ENCODE measurements at places on chromosomes 11 and 22. TPM values are rescaled to one million over a fixed set of nuclear protein-coding genes. Genes with fewer than 3 reads are reported as not detected.
A peak's percentile ranks its signal among the peaks of the same experiment; 100 is the strongest.

The PDGFB gene
- total RNA-seq: 0.37 TPM

DNA sequence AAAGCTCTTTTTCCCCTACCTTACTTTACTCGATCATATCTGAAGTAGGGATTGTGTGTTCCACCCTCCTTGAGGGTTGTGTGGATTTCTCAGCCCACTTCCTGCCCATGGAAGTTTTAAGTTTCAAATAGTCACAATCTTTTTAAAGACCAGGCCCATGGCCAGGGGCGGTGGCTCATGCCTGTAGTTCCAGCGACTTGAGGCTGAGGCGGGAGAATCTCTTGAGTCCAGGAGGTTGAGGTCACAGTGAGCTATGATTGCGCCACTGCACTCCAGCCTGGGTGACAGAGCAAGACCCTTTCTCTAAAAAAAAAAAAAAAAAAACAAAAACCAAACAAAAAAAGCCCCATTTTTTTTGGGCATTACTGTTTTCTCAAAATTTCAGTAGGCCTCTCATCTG, 36.3 kb upstream of the LRRC10B start:
- no peak for DNase-seq

- no peak for DNase-seq
Observed at GRCh38 chr11:76672431-76673175, 2.1 kb upstream of the LRRC32 start.

DNA sequence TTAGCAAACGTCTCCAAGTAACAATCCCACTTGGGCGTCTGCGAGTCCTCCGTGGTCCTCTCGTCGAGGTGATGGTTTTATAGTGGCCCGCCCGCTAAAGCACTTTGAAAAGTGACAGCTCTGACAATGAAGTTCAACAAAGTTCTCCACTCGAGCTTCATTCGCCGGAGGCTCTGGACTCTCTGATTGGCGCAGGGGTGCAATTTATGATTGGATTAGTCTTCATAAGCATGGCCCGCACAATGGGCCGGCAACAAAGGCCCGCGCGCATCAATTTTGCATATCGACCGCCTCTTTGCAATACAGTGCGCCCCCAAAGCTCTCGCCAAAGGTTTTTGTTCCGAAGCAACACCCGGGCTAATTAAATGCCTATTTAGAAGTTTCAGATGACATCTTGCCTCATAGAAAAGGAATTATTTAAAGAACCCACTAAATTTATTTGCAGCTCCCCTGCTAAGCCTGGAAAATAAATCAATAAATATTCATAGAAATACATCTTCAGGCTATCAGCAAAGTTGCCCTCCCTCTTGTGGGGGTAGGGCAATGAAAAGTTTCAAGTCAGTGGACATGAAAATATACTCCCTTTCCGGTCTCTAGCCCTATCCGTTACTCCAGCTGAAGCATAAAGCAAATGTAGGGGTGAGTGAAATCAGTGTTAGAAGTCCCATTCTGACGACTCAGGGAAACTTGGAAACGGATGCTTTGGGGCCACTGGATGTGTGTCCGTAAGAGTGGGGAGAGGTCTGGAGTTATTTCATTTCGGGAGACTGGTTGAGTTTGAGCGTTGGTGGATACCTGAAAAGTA, at the start of gene DBX1:
DBX1 (minus strand) TSS at position 51 of the 805 bp plus-strand sequence. CDS start 151 bp downstream, outside the sequence.
- no peak for DNase-seq

DNA sequence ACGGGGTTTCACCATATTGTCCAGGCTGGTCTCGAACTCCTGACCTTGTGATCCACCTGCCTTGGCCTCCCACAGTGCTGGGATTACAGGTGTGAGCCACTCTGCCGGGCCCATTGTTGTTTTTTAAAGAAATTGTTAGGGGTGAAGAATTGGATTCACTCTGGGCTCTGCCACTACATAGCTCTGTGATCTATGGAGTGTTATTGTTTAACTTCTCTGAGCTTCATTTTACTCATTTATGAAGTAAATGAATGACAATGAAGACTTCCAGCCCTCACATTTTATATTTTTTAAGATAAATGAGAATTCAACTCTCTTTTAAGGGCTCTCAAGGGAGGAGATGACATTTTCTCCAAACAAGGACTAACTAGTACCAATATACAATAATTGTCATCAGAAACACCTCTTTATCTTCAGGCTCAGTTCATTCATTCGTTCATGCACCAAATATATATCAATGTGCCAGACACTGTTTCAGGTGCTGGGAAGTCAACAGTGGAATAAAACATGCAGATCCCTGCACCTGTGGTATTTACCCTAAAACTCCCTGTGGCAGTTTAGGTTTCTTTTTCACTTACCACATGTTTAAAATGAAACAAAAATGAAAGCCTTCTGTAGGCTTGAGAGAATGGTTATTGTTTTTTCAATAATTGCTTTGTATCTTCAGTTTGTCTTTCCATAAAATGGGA, 23.5 kb upstream of the GRAMD1B start:
- no peak for DNase-seq

GRCh38 chr11:1310318-1310687, 871 bp upstream of the TOLLIP start:
- no peak for DNase-seq

DNA sequence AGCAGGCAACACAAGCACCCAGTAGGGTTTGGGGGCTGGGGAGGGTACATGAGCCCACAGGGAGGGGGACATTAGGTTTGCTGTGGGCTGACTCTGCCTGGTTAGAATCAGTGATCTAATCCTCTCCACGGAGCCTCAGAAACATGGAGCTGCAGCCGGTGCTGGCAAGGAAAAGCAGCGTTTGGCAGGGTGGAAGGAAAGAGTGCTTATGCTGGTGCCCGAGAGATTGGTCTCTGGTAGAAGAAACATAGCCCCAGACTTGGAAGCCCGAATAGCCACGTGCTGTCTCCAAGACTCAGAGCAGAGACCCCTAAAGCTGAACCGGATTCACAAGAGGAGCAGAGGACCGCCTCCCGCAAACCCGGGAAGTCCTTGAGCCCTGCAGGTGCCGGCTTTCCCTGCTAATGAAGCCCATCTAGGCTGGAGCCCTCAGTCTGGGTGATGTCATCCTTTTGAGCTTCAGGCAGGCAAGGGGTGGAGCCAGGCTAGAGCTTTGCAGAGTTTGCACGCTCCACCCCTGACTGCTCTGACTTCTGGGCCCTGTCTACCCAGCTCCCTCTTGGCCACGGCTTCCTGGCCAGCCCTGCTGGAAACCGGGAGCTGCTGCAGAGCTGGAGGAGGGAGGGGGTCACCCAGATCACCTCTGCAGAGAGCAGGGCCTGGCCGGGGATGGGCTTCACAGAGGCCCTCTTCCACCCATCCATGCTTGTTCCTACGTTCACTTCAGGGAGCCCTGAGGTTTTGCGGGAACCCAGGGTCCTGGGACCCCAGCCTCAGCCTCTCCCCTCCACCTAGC, 35.0 kb upstream of the JAM3 start:
- DNase-seq: peak; percentile 86

DNA sequence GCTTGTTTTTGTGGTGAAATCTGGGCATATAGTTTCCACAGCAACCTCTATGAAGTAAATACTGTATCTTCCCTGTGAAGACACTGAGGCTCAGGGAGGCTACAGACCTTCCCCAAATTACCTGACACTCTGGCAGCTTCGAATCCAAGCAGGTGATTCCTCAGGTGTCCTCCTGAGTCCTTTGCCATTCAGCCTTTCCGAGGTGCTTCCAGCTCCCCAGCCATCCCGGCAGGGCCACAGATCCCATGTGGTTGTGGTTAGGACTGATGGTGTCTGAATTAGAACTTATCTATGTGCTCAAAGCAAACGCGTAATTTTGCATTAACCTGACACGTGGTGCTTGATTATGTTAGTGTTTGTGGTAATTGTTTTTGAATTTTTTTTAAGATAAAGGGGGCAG, 785.6 kb downstream of the BRD1 start:
- DNase-seq: no peak

All from MCF 10A (cell line).